ENCODE measurements at places on chromosomes 2 and 18. TPM values are rescaled to one million over a fixed set of nuclear protein-coding genes. Genes with fewer than 3 reads are reported as not detected.

DNA sequence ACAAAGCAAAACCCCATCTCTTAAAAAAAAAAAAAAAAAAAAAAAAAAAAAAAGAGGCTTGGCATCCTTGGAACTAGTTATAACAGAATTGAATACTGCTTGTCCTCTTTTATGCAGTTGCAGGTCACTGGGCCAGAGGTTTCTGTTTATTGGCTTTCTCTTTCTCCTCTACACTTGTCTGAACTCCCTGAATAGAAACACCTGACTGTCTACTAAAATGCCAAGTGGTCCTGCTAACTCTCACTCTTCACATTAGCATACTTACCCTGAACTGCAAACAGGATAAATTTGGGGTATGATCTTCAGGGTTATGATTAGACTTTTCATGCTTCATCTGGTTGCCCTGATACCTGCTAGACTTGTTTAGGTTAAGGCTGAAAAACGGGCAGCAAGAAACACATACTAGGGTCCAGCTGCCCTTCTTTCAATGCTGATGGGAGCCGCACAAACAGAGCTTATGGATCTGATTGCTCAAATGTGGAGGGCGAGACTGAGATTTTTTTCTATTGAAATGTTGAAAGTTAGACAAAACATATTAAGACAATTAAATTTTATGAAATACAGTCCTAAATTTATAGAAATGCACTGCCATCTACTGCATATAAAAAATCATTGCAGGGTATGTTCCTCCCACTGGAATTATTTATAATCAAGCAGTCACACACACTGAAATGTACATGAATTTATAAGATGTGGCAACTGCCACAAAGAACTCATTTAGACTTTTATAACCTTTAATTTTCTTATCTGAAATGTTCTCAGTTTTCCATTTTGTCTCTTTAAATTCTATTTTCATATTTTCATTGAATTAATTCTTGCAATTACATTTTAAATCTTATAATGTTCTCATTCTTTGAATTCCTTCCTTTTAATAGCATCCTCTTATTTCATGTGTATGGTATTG is 40.8 kb downstream of the GTF3C3 start:
- no peak for DNase-seq

TPRKB gene
- total RNA-seq: 23.3 TPM

DNA sequence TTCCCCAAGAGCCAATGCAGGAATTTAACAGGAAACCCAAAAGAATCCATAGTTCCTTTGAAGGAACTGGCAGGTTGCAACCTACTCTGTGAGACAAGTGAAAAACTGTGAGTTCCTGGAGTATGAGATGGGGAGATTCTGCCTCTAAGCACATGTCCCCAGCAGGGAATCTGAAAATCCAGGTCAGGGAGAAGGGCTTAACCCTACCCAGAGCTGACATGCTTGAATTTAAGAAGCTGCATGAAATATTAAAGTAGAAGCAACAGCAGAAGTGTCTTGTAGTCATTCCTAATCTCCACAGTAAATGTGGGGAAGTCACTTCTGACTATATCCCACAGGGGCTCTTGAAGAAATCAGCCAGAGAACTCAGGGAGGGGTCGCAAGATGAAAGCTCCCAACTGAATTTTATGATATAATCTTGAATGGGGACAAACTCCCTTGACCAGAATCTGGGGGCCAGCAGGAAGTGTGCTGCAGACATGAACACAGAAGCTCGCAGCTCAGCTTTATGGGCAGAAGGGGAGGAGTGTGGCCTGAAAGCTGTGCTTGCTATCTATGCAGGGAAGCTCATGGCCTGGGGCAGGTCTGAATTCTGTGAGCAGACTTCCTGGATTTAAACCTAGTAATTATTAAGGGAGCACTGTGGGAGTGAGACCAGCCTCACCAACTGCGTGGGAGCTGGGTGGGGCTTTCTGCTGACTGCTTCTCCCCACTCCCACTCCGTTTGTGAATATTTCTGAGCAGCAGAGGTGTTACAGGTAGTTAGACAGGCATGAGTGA is 184.1 kb upstream of the KYNU start:
- DNase-seq: no peak

- DNase-seq: no peak
These were observed 178.6 kb downstream of the TNS1 start for GRCh38 chr2:217824223-217824622.

DNA sequence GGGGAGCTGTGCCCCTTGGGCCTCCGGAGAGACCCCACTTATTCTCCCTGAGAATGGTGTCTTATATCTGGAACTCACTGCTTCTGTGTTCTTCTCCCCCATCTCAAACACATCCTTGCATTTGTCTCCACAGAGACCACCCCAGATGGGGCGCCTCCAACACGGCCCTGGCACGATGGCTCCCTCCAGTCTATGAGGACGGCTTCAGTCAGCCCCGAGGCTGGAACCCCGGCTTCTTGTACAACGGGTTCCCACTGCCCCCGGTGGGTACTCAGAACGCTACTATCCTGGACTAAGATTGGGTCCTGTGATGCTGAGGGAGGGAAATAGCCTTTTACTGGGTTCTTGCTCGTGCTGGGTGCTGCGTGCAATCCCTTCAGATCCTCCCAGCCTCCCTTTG is 40.3 kb downstream of the TPO start:
- no peak for DNase-seq

HOXD8 gene
- not detected for total RNA-seq

DNA sequence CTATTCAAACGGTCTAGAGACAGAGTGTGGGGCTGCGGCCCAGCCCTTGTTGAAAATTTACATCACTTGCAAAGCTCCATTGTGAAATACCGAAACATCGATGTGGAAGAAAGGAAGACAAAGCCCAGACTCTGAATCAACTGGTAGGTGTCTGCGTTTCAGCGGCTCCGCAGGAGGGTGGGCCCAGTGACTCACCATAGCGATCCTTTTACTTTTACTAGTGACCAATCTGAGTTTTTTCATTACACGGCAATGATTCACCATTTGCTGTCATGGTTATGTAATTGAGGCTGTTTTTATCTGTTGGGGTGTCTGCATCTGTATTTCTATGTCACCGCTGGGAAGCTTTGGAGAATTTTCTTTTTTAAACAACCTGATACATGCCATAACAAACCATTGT is 66.6 kb upstream of the ODC1 start:
- no peak for DNase-seq

DNA sequence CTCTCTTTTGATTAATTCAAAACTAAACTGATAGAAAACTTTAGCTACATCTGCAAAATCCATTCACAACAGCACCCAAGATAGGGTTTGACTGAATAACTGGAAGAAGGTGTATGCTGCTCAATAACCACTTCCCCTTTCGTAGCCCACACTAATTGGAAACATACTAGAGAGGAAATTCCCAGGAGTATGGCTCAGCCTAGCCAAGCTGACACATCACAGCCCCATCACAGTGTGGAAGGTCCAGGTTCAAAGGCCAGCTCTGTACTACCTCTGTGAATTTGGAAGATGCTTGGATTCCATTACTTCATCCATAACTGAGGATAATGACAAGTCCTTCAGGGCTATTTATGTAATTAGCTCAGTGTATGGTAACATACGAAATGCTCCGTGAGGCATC is 185.4 kb downstream of the FBXO15 start:
- DNase-seq: no peak

TFCP2L1 gene
- total RNA-seq: 0.05 TPM

DNA sequence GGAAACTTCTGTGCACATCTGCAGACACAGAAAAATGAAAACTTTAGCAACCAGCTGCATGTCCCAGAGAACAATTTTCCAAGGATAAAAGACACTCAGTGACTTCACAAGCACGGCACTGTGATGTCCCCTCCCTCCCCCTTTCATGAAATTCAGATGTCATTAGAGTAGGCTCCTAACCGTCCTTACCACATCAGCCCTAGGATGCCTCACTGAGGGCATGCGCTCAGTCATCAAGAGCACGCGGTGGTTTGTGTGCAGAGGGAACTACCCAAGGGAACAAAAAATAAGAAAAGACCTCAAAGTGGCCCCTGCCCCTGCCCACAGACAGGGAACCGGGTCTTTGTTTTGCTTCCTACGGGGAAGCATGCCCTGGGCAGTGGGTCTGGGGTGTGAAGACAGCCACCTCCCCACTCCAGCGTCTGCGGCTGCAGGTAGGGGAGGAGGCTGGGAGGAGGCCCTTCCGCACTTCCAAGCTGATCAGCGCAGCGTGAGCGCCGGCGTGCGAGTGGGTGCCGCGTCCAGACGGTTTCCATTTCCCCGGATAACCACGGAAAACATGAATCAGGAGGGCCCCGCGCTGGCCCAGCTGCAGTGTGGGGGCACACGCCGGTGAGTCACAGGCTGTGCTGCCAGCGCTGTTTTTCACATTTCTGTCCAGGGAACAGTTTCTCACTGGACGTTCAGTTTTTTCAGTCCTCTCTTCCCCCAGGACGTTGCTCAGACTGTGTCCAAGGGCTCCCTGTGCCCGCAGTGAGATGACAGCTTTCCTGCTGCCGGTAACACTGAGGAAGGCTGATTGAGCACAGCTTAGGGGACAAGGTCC is 70.6 kb downstream of the COPS8 start:
- peak; percentile 80 for DNase-seq

MAL gene
- total RNA-seq: 35.4 TPM

HOXD4 gene
- not detected for total RNA-seq

- no peak for DNase-seq
These were observed 585.1 kb downstream of the ZEB2 start for GRCh38 chr2:143934626-143935481.

GRCh38 chr2:159124441-159124911 is 156.0 kb downstream of the TANC1 start:
- peak; percentile 45 for DNase-seq

DNA sequence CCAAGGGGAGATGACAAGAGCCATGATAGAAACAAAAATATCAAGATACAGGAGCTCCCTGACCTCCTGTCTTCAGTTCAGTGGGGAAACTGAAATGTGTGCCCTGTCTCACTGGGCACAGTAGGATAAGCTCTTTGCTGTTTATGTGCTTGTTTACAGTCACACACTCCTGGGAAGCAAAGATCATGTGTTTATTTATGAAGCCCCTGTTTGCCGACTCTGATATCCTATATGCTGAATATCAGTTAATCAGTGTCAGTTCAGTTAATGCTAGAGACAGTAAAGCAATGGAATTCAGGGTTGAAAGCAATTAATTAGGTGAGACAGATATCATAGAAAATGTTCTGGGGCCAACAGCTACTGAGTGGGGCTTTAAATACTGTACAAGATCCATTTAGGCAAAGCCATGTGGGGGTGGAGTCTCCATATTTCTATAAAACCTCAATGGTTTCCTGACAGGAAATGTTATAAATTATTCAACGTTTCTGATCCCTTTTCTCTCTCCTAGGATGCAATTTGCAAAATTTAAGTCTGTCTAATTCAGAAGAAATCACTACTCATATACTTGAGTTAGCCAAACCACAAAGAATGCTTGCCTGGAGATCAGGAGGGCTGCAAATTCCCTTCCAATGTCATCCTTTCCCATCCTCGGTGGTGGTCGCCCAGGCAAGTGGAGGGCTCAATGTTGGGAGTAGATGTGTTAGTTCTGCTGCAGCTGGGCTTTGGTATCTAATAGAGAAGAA is 551.3 kb downstream of the CMPK2 start:
- no peak for DNase-seq

- DNase-seq: no peak
These were observed 40.5 kb upstream of the HS6ST1 start for GRCh38 chr2:128358941-128359731.

GRCh38 chr2:190462611-190463010 is 54.5 kb downstream of the MFSD6 start:
- no peak for DNase-seq

CLK1 gene
- 86.4 TPM for total RNA-seq

CGREF1 gene
- total RNA-seq: 6.4 TPM

GRCh38 chr2:20472569-20472968 is 25.7 kb downstream of the RHOB start:
- DNase-seq: no peak

GREB1L gene
- not detected for total RNA-seq

INO80C gene
- total RNA-seq: 30.8 TPM

GRCh38 chr2:144629935-144630334 is 110.0 kb upstream of the ZEB2 start:
- no peak for DNase-seq

DNA sequence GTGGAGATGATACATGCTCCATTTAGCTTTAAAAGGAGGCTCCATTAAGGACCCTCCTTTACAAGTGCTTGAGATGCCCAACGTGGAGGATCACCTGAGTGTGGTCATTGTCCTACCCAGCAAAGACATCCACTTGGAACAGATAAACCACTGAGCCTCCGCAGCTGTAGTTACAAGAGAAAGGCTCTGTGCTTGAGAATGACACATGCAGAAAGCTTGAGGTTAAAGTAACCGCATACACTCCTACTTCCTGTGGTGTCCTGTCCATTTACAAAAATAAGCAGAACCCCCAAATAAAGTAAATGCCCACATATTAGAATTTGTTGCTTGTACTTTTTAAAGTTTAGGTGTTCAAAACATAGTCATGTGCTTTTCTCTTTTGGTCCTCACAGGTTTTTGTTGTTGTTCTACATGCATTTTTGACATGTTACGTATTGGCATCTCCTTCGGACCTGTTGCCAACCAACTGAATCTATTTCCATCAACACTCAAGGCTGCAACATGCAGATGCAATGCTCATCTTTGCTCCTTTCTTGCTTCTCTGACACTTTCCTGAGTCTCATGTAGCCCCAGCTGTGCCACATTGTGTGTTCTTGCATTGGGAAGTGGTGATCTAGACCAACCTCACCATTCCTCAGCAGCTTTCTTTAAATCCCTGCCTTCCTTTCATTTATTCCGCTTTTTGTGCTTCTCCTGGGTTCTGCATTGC is 56.0 kb downstream of the SERPINB7 start:
- no peak for DNase-seq

- no peak for DNase-seq
These were observed 5.7 kb upstream of the HS1BP3 start for GRCh38 chr2:20656561-20656960.

DNA sequence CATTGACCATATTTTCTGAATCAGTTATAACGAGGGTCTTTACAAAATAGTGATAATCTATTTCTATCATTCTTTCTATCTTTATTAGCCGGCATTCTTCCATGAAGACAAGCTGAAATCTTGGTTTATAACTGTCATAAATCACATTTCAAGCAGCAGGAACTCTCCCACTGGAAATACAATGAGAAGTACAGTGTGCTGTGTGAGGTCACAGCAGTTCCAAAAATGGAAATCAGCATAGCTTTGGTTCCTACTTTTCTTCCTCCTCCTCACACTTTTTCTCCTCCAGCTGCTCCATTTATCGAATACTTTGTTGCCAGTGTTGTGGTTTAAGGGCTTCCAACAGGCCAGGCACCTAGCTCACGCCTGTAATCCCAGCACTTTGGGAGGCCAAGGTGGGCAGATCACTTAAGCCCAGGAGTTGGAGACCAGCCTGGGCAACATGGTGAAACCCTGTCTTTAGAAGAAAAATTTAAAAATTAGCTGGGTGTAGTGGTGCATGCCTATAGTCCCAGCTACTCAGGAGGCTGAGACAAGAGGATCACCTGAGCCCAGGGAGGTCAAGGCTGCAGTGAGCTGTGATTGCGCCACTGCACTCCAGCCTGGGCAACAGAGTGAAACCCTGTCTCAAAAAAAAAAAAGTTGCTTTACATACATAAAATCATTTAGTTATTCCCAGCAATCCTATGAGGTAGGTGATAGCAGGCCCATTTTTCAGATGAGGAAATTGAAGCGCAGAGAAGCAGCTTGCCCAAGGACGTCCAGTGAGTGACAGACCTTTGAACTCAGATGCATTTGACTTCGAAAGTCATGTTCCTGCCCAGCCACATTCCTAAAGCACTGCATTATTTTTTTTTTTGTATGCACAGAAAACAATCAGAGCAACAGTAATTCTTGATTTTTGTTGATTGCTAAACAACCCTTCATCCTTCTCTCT is 34.0 kb upstream of the GPR55 start:
- DNase-seq: no peak

BCL11A gene
- total RNA-seq: 0.57 TPM

- DNase-seq: no peak
These were observed 70.5 kb upstream of the FAM117B start for GRCh38 chr2:202564226-202564625.

Data from activated CD4-positive, alpha-beta T cell treated with anti-CD3 and anti-CD28 coated beads for 36 hours (primary cell).